Right ventricle myocardium inferior (tissue), 1 donor: ENCODE measurements at places on chromosomes 5 and 9. TPM values are rescaled to one million over a fixed set of nuclear protein-coding genes. Genes with fewer than 3 reads are reported as not detected.

GRCh38 chr9:109488791-109489492 lies 9.2 kb downstream of the PTPN3 start:
- DNase-seq, result no peak

DNA sequence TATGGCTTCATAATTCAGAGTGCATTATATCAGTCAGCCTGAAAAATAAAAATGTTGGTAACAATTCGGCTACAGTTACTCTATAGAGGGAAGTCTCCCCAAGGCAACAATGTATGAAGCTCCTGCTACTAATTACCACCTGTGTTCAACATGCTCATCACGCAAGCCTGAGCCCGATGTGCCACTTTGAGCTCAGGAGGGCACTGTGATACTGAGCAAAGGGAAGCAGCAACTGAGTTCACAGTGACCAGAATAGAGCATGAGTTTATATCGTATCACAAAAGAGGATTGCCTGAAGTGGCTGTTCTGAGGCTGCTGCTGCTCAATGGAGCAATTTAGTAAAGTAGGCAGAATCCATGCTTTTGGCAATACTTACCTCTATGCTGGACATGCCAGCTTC lies 202.0 kb upstream of the HAPLN1 start:
- DNase-seq, result no peak

Gene TRPM6
- total RNA-seq, result 0.27 TPM

DNA sequence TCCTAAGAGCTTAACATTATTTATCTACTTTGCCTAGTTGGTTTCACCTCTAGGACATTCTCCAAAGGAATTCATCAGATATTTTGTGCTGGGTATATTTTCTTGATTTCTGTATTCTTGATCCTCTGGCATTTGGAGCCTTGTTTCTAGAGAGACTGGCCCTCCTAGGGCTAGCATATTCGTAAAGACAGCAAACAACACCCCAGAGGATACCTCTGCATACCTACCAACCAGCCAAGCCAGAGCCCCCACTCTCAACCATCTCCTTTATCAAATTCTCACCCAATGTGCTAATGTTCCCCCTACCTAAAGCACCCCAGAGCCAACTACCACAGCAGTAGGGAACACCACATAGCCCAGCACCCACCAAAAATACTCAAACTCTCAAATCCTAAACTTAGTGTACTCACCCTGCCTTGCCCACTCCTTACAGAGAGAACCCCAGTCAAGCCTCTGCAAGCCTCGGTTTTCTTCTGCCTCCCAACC lies 149.5 kb downstream of the SEMA5A start:
- DNase-seq, result no peak

Gene NAIP
- 5.5 TPM for total RNA-seq
